ENCODE measurements at places on chromosomes 7 and 10.

- DNase-seq, result no peak
Observed at GRCh38 chr10:103202319-103202718, 9.2 kb upstream of the NT5C2 start.

DNA sequence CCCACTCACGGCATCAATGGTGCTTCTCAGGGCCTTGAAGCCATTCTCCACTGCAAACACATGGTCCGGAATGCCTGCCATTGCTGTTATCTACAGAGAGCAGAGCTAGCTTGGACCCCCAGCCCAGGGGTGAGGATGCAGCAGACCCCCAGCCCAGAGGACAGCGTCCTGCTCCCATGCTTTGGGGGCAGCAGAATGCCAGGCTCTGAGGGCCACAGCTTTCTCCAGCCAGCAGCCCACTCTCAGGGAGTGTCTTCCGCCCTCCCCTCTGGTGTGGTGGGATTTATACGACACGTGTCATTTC, 48.1 kb upstream of the MSMB start:
- no peak for DNase-seq

GRCh38 chr10:6135589-6136168, 46.8 kb downstream of the RBM17 start:
- no peak for DNase-seq

DNA sequence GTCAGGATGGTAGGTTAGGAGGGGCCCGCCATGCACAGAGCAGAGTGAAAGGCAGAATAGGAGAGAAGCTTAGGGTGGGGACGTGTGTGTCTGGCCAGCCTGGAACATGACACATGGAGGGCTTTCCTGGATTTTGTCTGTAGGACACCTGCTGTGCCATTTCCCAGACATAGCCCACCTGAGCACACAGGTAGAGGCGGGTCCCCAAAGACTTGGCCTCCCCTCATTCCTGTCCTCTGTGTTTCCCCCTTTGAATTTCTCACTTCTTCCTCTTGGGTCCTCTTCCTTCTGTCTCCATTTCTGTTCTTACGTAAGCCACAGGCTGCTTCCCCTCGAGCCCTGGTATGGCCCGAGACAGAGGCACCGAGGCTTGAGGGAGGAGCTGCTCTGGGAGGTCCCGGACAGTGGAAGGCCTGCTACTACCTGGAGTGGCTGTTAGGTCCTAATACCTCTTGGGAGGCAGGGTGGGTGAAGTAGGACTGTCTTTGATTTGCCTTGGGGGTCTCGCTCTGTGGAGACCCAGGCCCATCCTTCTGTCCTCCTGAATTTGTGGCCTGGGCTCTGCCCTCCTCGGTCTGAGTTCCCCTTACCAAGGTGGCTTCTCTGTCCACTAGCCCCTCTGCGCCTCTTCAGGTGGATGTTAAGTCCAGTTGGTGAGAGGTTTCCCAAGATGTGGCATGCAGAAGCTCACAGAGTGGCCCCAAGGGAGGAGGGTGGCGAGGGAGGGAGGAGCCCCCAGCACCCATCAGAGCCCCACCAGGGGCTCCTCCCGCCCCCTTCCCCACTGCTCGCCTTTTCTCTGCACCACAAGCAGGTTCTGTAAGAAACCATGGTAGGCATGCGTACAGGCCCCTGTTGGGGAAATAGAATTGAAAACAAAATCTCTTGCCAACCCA, 5.5 kb downstream of the ZNF775 start:
- no peak for DNase-seq

DNA sequence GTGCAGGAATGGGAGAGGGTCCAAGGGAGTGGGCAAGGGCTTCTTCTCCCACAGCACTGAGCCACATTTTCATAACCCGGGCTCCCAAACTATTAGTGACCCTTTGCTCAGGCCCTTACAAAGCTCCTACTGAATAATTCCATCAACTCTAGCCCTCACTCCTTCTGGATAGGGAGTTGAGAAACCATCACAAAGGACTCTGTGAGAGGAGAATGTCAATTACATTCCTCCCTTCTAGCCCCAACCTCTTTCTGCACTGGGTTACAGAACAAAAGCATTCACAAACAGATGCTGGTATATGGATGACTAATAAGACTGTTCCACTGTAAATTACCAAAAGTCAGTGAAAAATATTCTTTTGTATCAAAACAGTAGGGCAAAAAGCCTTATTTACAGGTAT, 203.7 kb downstream of the SORCS1 start:
- DNase-seq, result no peak

DNA sequence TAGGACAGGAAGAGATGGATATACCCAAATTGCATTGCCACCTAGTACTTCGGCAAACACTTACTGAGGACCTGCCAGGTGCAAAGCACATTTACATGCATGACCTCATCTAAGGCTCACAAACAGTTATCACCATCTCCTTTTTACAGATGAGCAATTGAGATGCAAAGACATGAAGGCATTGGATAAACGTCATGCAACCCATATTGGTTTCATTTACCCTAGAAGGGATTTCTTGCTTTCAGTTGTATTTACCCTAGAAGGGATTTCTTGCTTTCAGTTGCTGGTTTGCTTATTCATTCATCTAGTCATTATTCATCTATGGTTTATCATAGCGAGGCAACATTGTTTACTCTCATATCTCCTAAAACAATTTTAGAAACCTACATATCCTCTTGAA, 52.2 kb downstream of the STEAP1B start:
- no peak for DNase-seq

DNA sequence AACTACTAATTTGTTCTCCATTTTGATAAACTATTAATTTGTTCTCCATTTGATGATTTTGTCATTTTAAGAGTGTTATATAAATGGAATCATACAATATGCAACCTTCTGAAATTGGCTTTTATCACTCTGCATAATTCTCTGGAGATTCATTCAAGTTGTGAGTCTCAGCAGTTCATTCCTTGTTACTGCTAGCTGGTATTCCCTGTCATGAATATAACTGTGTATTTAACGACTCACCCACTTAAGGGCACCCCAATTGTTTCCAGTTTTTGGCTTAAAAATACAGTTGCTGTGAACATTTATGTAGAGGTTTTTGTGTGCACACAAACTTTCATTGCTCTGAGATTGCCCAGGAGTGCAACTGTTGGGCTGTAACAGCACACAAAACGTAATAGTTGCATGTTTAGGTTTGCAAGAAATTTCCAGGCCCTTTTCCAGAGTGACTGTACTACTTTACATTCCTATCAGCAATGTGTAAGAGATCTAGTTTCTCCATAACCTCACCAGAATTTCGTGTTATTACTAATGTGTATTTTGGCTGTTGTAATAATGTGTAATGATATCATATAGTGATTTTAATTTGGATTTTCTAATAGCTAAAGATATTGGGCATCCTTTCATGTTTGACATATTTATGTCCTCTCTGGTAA, 153.2 kb upstream of the ADCY1 start:
- no peak for DNase-seq

GRCh38 chr7:151936207-151936606, 20.0 kb upstream of the GALNTL5 start:
- no peak for DNase-seq

DNA sequence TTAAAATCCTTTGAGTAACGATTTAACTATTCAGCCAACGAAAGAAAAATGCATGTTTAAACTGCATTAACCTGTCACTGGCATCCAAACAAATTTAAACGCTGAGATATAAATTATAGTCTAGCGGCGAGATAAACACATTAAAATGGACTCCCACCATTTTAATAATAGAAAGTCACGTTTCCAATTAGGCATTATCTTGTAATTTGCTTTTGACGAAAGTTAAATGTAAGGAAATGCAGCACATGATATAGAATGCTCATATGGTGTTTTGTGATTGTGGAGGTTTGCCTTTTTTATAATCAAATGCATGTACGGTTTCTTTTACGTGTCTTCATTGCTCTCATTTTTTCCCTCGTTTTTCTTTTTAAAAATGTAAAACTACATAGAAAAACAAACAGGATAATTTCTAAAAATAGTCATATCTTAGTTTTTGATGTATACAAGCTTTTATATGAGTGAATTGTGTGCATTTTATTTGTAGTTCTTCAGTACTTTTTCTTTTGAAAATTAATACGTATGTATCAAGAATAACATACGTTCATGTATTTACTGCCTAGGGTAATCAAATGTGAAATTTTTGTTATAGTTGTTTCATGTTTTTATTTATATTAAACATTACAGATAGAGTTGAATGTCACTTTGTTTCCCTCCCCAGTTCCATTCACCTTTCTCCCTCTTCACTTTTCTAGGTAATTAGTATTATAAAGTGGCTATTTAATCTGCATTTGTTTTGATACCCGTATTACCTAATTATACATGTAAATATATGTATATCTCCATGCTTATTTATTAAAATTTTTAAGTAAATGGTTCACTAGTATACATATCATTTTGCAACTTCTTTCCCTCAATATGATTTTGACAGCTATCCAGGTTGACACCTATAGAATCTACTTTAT, 1.1 kb upstream of the KLF14 start:
- no peak for DNase-seq

DNA sequence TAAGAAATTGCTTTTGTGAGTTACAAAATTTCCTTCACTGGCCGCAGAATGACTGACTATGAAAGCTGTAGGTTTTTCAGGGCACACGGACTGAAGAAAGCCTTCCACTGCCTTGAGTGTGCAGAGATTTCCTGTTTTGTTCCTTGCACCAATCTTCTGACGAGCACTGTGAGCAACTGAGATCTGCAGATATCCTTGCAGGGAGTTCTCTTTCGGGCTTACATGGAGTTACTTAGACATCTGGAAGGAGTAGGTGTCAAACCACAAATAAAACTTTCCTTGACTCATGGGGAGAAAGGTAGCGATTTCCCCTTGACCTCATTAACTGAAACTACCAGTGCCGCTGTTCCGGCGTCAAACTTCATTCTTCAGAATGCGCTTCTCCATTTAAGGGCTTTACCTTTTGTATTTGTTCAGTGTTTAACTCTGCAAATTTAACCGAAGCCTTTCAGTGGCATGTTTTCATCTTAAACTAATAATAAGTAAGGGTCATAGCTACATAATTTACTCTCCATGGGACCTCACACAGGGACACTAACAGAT, 1175.3 kb downstream of the GATA3 start:
- no peak for DNase-seq

DNA sequence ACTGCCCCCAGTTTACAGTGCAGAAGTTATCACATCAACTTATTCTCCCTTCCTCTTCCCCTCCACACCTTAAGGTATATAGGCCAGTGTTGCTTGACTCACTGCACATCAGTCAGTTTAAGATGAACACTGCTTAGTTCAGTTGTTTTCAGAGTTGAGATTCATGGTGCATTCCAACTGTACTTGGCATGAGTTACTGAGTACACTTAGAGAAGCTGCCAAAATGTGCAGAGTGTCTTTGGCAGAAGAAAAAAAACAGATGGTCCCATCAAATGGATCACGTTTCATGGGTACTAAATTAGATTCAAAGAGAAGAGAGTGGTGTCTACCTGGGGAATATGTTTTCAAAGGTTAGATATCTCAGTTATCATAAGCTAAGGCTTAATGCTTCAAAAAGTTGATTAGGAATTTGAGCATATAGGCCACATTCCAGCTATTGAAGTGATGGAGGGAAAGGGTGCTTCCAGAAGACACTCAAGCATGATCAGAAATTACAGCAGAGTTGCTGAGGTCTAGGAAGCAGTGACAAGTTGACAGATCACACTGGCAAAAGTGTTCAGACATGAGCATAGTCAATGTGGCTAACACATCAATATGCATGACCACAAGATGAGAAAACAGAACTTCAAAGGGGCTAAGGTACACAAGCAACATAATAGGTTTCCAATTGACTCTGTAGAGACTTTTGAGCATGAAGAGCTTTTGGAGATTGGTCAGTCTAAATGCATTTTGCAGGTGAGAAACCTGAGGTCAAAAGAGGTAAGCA, 579.2 kb upstream of the CELF2 start:
- DNase-seq, result no peak

- no peak for DNase-seq
Observed at GRCh38 chr10:46237815-46238510, 48.8 kb upstream of the ANTXRL start.

GRCh38 chr7:150649080-150649385, 16.8 kb upstream of the GIMAP6 start:
- no peak for DNase-seq

DNA sequence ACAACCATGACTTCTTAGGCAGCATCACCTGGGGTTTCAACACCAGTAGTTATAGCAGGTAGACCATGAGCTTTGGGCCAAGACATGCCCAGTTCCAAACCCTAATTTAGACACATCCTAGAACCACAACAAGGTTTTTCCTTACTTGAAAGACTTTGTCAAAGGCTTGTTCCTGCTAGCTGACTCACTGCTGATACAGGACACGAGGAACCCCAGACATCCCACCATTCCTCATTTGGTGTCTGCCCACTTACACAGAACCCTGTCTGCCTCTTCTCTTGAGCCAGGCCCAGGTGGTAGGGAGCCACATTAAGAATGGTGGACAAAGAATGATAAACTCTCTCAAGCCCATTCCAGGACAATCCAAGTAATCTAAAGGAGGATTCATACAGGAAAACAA, 109.0 kb downstream of the CCDC71L start:
- no peak for DNase-seq

GRCh38 chr7:7207876-7208275, 25.5 kb downstream of the C1GALT1 start:
- no peak for DNase-seq

GRCh38 chr7:23093546-23093945, 12.0 kb upstream of the KLHL7 start:
- DNase-seq, result no peak
